ENCODE measurements at places on chromosomes 7 and 10.

GRCh38 chr10:11261687-11262493 is 244.2 kb downstream of the CELF2 start:
- no peak for DNase-seq

DNA sequence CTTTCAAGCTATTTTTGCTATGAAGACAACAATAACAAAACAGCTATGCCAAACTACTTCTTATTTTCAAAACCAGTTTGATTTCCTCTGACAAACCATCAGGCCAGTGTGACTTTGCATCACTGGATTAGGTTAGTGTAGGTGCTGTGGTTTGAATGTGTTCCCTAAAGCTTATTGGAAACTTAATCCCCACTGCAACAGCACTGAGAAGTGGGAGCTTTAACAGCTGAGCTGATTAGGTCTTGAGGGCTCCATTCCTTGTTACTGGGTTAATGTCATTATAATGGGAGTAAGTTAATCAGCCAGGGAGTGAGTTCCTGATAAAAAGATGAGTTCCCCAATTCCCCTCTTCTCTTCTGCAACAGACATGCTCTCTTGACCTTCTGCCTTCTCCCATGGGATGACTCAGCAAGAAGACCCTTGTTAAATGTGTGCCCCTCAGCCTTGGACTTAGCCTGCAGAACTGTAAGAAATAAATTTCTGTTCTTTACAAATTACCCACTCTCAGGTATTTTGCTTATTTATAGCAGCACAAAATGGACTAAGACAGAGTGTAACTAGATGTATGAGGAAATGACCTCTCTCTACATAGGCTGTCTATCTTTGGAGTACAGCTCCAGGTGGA is 186.8 kb downstream of the CTTNBP2 start:
- DNase-seq, result no peak

DNA sequence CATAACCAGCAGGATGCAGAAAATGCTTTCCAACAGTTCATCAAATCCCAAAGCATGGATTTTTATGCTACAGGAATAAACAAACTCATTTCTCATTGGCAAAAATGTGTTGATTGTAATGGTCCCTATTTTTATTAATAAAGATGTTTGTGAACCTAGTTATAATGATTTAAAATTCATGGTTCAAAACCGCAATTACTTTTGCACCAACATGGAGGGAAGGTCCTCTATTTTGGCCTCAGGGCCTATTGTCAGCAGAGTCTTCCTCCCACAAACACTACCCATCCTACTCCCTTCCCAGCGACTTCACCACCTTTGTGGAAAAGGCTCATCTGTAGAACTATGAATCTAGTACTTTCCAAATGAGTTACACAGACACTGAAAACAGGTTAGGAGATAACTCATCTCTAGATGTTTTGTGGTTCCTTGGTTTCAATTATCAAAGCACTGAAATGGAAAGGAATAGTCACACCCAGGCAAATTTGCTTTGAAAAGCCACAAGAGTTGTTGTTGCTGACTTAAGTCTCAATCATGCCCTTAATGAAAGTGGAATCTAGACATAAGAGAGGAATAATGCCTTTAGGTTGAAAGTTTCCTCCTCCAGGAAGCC is 59.4 kb upstream of the FRMD4A start:
- DNase-seq, result no peak

- DNase-seq, result no peak
Observed at GRCh38 chr7:129748356-129749109, 137.0 kb downstream of the NRF1 start.

DNA sequence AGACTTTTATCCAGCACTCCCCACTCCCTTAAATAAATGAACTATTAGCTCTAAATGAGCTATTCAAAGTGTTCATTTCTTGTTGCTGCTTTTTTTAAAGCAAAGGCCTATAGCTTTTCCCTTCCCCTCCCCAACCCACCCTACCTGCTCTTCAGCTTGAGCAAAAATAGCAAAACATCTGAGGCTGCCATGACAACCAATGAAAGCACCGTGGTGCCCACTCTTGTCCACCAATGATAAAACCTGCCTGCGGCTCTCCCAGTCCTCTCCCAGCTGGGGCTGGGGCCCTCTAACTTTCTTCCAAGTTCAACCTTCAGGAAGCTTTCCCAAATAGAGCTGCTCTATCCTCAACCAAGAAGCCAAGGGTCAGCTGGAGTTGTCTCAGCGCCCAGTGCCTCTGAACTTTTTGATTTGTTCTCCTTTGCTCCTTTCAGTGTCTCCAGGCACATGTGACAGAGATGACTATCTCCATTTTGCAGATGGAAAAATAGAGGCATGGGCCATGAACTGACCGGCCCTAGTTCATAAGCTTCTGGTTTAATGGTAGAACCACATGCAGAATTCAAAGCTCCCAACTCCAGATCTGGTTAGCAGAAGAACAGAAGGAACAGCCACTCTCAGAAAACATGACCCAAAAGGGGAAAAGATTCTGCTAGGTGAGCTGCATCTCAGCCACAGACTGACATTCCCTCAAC is 47.7 kb downstream of the PIK3AP1 start:
- DNase-seq, result no peak

GRCh38 chr10:94398762-94399161 is 3.6 kb upstream of the TBC1D12 start:
- DNase-seq, result no peak

- DNase-seq, result no peak
Observed at GRCh38 chr7:47670729-47671128, 88.8 kb upstream of the TNS3 start.

GRCh38 chr10:51097546-51097945 is 23.3 kb downstream of the PRKG1 start:
- no peak for DNase-seq

DNA sequence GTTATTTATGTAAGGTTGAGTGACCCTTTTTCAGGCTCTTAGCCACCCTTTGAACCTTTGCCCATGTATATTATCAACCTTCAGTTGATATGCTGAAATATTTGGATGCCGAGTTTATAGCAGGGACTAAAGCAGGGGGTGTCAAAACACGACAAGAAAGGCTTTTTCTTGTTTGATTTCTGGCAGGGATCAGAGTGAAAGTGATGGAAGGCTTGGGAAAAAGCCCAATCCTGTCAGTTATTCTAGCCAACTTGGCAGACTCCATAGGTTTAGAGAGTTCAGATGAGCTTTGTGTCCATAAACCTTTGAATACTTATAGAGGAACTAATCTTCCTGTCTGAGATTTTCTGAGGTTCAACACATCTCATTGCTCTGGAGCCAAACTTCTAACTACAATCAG is 47.5 kb downstream of the INHBA start:
- no peak for DNase-seq

GRCh38 chr10:78830976-78831375 is 237.8 kb upstream of the ZMIZ1 start:
- DNase-seq, result no peak

GRCh38 chr7:69837387-69838068 is 239.3 kb downstream of the AUTS2 start:
- DNase-seq, result no peak

- DNase-seq, result no peak
Observed at GRCh38 chr7:102321351-102322201, 34.7 kb downstream of the SPDYE6 start.

DNA sequence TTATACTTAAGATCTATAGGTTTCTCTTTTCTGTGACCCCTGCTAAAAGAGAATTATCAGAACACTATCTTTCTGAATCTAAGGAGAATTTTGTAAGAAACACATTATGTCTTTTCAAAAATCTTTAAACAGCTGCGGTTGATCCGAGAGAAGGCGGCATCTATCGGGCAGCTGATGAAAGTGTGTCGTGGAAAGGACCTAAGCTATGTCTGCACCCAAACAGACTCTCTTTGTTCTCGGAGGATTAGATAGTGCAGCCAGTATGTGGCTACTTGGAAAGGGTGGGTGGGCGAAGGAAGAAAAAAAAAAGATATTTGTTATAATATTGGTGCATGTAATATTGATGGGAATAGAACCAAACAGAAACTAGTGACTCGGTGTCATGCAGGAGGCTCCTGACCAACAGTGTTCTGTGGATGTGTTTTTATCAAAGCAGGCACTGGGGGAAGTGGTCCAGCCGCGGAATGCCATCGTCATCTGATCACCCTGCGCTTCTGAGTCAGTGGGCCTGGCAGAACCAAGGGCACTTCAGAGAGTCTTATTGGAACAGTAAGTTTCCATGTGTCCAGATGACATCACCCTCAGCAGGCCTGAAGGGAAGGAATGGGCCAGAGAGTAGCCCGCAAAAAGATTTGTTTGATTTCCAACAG is 509.7 kb upstream of the AKR1E2 start:
- DNase-seq, result no peak

- no peak for DNase-seq
Observed at GRCh38 chr10:133131734-133132472, 28.1 kb upstream of the KNDC1 start.

GRCh38 chr7:15525652-15526263 is 36.1 kb downstream of the AGMO start:
- DNase-seq, result no peak

- DNase-seq, result no peak
Observed at GRCh38 chr10:54900584-54900983, 99.6 kb upstream of the PCDH15 start.

- DNase-seq, result no peak
Observed at GRCh38 chr7:50822110-50822509, 39.4 kb upstream of the GRB10 start.

DNA sequence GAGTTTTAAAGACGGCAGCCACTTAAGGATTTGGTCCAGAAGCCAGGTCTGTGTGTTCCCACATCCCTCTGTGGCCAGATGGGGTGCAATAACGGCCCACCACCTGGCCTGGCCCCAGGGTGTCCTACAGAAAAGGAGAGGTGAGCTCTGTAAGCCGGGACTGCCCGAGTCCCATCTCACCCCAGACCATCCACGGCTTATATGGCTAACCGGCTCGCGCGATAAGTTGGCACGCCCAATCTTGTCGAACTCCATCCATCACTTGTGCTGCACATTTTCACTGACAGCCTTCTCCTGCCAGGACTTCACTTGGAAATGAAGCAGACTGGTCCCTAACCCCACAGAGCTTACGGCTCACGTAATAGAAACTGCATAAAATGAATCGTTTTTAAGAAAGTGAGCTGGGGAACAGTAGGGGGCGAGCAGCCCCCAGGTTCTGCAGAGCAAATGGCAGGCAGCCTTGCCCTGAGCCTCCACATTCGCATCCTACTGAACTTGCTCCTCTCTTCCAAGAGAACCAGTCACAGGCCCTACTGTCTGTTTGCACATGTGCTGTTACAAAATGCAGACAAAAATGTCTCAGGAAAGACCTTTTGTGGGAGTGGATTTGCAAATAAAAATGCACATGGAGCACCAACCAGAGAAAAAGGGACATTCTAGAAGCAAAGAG is 98.2 kb downstream of the TNS3 start:
- DNase-seq, result no peak

DNA sequence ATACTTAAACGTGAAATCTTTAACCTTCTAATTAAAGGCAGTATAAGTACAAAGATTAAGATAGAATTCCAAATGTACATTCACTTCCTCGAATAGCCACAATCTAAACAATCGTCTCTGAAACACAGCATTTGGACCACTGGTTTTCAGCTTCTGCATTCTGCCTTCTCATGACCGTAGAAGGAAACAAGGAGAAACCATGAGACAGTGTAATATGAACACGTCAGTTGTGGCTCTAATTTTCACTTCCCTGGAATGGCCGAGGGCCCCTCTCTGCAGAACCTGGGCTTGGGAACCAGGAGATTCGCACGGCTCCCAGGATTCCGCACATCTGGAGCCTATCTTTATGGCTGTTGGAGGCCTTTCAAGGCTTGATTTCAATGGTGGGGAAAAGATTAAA is 189.3 kb downstream of the KLF6 start:
- DNase-seq, result no peak

- DNase-seq, result no peak
Observed at GRCh38 chr10:126525326-126525725, 137.0 kb upstream of the ADAM12 start.

DNA sequence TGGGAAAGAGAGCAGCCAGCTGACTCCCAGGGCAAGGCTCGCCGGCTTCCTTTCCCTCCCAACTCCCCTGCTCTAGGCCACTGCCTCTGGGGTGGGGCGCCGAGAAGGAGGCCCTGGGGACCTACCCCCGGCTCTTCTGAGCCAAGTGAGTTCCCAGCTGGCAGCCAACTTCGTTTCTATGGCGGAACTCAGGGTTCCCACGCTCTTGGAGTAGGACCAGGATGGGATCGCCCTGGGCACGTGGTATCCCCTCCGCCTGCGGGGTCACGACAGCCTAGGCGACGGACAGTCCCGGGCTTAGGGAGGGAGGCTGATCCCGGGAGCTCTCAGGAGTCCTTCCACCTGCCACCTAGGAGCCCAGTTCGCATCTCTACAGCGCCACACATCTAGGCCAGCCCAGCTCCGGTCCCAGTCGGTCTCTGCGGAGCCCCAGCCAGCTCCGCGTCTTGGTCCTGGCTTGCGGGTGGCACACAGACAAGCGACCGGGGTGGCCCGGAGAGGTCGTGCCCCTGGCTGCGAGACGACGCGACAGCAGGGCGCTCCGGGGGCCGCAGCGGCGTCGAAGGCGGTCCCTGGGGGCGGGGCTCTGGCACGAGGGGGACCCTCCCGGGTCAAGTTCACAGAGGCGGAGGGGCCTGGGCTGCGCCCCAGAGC is 20.5 kb upstream of the GATA3 start:
- DNase-seq, result no peak

GRCh38 chr10:123512901-123513775 is 153.0 kb upstream of the GPR26 start:
- DNase-seq, result no peak

Data from CD8-positive, alpha-beta T cell (primary cell).